Omental fat pad (tissue), 4 donors: ENCODE measurements at places on chromosomes 5 and 9.

DNA sequence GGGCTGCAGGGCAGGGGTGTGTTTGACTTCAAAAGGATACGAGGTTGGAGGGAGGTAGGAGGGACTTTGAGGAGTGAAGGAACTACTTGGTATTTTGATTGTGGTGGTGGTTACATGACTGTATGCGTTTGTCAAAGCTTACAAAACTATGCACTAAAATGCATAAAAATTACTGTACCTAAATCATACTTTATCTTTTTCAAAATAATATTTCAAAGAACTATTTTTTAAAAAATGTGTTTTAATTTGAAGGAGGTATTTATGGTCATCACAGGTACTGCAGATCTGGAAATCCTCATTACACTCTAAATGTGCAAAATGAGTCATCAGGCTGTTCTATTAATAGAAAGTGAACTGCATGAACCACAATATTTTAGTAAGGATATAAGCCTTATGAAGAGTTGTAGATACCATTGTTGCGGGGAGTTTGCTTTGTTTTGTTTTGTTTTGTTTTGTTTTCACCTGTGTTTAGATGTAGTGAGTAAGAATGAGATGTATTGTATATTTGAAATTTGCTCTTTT, 116.9 kb downstream of the ARRDC3 start:
- no peak for DNase-seq

DNA sequence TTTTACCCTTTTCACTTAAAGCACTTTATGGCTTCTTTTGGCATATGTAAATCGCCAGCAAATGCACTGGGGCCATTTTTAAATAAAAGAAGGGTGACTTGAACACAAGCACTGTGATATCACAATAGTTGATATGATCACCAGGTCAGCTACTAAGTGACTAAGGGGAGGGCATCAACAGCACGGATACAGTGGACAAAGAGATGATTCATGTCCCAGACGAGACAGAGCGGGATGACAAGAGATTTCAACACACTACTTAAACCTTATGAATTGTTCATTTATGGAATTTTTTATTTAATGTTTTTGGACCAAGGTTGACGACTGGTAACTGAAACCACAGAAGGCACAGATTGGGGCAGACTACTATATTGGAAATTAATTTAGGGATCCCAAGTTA, 54.1 kb downstream of the RORB start:
- no peak for DNase-seq

DNA sequence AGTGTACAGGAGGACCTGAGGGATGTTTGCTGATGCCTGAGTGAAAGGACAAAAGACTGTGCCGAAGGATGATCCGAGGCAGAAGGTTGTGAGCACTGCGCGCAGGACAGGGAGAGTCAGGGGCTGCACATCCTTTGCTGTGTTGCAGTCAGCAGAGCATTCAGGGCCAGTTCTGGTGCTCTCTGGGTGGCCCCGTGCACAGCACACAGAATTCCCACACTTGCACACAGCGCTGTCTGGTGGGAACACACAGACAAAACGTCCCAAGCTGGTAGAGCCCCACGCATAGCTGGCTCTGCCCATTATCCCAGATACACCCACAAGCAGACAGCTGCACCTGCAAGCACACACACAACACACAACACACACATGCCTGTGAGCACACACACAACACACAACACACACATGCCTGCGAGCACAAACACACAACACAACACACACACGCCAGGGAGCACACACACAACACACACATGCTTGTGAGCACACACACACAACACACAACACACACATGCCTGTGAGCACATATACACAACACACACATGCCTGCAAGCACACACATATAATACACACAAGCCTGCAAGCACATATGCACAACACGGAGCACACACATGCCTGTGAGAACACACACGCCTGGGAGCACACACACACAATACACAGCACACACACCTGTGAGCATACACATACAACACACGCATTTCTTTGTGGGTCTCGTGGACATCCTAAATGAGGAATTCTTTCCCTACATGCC, 74.4 kb downstream of the FGF18 start:
- DNase-seq: no peak

- no peak for DNase-seq
These were observed 17.6 kb upstream of the LCP2 start for GRCh38 chr5:170315154-170315553.

- DNase-seq: no peak
These were observed 7.2 kb downstream of the CYSTM1 start for GRCh38 chr5:140182075-140182711.

- no peak for DNase-seq
These were observed 31.1 kb upstream of the IQGAP2 start for GRCh38 chr5:76371960-76372322.

- DNase-seq: no peak
These were observed 11.0 kb downstream of the NELFB start for GRCh38 chr9:137266162-137266527.

- DNase-seq: no peak
These were observed 337.1 kb downstream of the GADD45G start for GRCh38 chr9:89941875-89942274.

- DNase-seq: no peak
These were observed 24.1 kb downstream of the RANBP3L start for GRCh38 chr5:36277521-36278176.

- no peak for DNase-seq
These were observed 161.2 kb downstream of the GNA14 start for GRCh38 chr9:77486968-77487367.

GRCh38 chr5:128904805-128905567, 60.3 kb upstream of the SLC27A6 start:
- no peak for DNase-seq

DNA sequence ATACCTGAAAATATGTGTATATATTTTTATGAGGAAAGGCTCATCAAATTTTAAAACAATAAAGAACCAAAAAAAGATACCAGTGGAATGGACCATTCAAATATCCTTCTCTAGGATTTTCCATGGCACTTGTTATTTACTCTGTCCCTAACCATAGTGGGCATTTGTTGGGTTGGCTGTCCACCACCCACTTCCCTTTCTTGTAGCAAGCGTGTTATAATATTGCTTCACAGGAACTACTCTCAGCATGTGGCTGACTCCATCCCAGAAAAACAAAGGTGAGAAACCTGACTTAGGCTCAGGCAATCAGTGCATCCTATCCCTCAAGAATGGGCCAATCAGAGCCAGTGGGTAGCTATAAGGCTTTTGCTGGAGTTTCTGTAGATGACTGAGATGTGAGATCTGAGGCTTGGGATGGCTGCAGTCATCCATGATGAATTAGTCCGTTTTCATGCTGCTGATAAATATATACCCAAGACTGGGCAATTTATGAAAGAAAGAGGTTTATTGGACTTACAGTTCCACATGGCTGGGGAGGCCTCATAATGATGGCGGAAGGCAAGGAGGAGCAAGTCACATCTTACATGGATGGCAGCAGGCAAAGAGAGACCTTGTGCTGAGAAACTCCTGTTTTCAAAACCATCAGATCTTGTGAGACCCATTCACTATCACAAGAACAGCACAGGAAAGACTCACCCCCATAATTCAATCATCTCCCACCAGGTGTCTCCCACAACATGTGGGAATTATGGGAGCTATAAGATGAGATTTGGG, 17.2 kb downstream of the C5orf63 start:
- no peak for DNase-seq

- no peak for DNase-seq
These were observed 58.5 kb downstream of the LIFR start for GRCh38 chr5:38497946-38498345.

- no peak for DNase-seq
These were observed 10.3 kb upstream of the ROPN1L start for GRCh38 chr5:10431415-10431814.

GRCh38 chr5:124703995-124704394, 42.4 kb downstream of the ZNF608 start:
- DNase-seq: no peak

GRCh38 chr5:95701074-95701473, 18.3 kb upstream of the SPATA9 start:
- DNase-seq: no peak

- no peak for DNase-seq
These were observed 39.8 kb upstream of the C6 start for GRCh38 chr5:41253109-41253508.

DNA sequence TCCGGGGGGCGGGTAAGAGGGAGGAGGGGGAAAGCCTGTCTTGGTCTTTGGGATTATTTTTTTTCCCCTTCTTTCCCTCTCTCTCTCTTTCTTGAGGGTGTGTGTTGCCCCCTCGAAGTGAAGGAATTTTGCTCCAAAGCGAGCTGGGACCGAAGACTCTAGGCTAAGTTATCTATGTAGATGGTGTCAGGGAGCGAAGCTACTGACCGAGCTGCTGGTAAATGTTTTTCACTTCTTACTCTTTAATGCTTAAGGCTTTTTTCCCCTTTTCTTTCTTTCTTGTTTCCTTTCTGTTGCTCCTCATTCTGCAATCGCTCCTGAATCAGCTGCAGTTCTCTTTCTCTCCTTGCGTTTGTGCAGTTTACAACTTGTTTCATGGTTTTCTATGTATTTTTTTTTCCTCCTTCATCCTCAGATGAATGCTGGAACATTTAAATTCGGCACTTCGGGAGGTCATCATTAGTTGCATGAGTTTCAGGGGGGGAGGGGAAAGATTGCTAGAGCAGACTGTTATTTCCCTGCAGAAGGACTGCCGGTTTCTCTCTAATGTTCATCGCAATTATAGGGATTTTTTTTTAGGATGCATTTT, 1312.0 kb upstream of the WWC1 start:
- no peak for DNase-seq

DNA sequence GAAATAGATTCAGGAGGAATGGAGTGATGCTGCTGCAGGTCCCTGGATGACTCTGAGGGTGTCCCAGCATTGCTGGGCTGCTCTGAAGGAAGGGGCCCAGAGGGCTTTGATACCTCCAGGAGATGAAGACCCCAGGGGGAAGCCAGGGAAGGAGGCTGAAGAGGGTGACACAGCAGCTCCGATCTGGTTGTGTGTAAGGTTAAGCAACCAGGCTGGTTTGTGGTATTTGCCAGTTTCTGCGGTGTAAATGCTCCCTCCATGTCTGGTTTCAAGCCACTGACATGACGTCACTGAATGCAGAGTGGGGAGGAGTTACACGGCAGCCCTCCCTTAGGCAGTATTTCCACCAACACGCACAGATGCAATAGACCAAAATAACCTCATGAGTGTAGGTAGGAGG, 40.0 kb upstream of the ORM1 start:
- no peak for DNase-seq

GRCh38 chr5:171644536-171644935, 141.1 kb upstream of the SMIM23 start:
- no peak for DNase-seq

DNA sequence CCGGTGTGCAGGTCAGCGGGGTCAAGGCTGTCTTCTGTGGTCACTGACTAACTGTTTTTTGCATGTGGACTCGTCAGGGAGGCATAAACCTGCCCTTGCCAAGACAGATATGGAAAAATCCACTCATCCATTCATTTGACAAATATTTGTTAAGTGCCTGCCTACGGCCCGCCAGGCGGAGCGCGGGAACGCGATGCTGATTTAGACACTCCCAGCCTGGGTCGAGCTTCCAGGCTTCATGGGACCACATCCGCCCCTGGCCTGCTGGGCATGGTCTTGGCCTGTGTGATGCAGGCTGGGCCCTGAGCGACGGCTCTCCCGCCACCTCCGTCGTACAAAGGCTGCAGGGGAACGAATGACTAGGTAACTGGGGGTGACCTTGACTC, 18.1 kb downstream of the MYMK start:
- no peak for DNase-seq

DNA sequence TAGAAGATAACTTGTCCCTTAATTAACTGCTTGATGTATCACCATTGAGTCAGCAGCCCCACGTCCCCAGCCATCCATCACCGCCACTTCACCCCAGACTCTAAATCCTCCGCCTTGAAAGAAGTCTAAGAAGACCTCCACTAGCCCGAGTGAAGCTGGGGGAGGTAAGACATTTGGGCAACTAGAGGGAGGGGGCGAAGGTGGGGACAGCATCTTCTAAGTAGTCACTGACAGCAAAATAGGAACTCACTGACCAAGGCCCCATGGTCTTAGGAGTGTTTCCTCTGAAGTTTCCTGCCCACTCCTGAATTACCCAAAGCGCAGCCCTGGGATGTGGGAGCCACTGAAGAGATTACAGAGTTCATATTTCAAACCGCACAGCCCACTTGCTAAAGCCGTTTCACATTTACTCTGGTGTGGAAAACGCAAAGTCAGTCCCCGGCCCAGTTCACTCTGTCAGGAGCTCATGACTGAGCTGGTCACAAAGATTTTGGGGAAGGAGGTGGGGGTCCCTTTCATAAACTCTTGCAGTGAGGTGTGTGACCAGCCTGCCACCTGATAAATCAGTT, 107.4 kb downstream of the LHFPL2 start:
- DNase-seq: no peak

DNA sequence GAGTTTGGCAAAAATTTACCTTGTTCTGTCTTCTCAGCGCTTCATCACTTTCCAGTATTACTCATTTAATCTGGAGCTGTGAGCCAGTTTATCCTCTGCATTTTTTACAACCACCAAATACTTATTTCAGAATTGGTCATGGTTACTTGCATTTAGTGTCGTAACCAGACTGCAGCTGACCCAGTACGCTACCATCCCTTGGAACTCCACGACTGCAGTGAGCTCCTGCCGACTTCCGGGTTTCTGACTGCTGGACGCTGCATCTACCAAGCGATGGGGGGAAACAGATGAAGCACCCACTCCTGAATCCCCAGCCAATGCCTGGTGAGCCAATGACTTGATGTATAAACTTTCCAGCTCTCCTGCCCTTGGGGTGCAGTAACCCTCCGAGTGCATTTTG, 174.4 kb upstream of the PRLR start:
- DNase-seq: no peak

GRCh38 chr5:9533096-9533495, 12.8 kb downstream of the SEMA5A start:
- DNase-seq: no peak

- no peak for DNase-seq
These were observed 342.4 kb downstream of the RASEF start for GRCh38 chr9:82720515-82720914.

DNA sequence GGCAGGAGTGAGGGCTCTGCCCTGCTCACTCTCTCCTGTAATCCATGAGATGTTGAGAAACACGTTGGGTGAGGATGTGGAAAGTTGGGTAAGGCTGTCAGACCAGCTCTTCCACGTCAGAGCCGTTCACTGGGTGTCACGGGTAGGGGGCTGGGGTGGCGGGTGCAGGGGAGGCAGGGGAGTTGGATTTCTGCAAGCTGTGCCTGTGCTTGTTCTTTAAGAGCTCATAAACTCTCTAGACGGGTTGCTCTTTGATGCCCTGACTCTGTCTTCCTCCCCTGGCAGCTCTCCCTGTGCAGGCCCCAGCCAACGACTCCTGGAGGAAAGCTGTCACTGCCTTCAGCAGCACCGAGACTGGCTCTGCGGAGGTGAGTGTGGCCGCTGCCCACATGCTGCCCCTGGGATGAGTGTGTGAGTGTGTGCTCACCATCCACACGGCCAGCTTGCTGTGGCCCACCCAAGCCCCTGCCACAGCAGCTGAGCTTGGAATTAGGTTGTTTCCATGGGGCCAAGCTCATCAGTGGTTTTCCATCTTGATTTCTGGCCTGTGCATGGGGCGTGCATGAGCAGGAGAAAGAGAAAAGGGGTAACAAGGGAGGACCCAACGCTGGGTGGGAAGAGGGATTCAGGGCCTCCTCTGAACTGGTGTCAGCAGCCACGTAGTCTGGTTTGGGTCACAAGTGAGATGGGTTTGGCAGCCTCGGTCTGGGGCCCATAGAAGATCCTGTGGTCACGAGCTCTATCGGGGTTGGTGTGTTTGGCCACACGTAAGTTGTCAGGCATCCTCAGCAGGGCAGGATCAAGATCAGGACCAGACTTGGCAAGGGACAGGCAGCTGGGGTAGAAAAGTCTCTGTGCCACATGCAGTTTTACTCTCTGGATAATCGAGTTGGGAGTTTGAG, 21.0 kb upstream of the POMT1 start:
- no peak for DNase-seq

GRCh38 chr5:142924135-142924883, 154.1 kb downstream of the ARHGAP26 start:
- no peak for DNase-seq
